Mesothelial cell of epicardium (in vitro differentiated cells): ENCODE measurements at places on chromosomes 11 and 22. TPM values are rescaled to one million over a fixed set of nuclear protein-coding genes. Genes with fewer than 3 reads are reported as not detected.

The UBQLNL gene
- 1.9 to 2.1 TPM (median 2.0 TPM) in 3 replicates for total RNA-seq

The GPHA2 gene
- total RNA-seq, result not detected in 3 replicates

The HYOU1 gene
- total RNA-seq, result 131 to 142 TPM (median 133 TPM) in 3 replicates

The COMMD9 gene
- 50.5 to 55.3 TPM (median 53.5 TPM) in 3 replicates for total RNA-seq

The DEPDC7 gene
- 4.7 to 5.2 TPM (median 5.1 TPM) in 3 replicates for total RNA-seq

The SAA4 gene
- total RNA-seq, result not detected in 3 replicates

The DUSP8 gene
- 7.8 to 9.1 TPM (median 8.9 TPM) in 3 replicates for total RNA-seq

The TMPRSS13 gene
- total RNA-seq, result 10.4 to 11.3 TPM (median 10.9 TPM) in 3 replicates

The A4GALT gene
- 0.67 to 0.84 TPM (median 0.82 TPM) in 3 replicates for total RNA-seq

The COX8A gene
- 169 to 178 TPM (median 177 TPM) in 3 replicates for total RNA-seq

The AIFM3 gene
- total RNA-seq, result 2.4 to 3.2 TPM (median 2.5 TPM) in 3 replicates

The CHADL gene
- 3.2 to 4.6 TPM (median 3.3 TPM) in 3 replicates for total RNA-seq

The MS4A8 gene
- not detected in 3 replicates for total RNA-seq

The GLB1L3 gene
- total RNA-seq, result not detected in 3 replicates

The THRSP gene
- total RNA-seq, result 0.31 to 0.38 TPM (median 0.32 TPM) in 3 replicates

The NRXN2 gene
- total RNA-seq, result 9.8 to 14.0 TPM (median 12.0 TPM) in 3 replicates

The NCAPD3 gene
- total RNA-seq, result 25.4 to 30.9 TPM (median 30.0 TPM) in 3 replicates

The MEI1 gene
- 0.38 to 2.1 TPM (median 1.3 TPM) in 3 replicates for total RNA-seq

The TEX54 gene
- not detected in 3 replicates for total RNA-seq

The RFPL1 gene
- total RNA-seq, result 0.29 to 0.63 TPM (median 0.54 TPM) in 3 replicates

The OR51B2 gene
- total RNA-seq, result 0.41 to 0.56 TPM in 2 of 3 replicates, not detected in the other

The SGSM1 gene
- 1.1 to 1.7 TPM (median 1.2 TPM) in 3 replicates for total RNA-seq

The COPB1 gene
- total RNA-seq, result 108 to 116 TPM (median 112 TPM) in 3 replicates

The RAB3IL1 gene
- 10.6 to 12.0 TPM (median 11.9 TPM) in 3 replicates for total RNA-seq

The CCDC87 gene
- 0.25 to 0.42 TPM (median 0.41 TPM) in 3 replicates for total RNA-seq

The CECR2 gene
- 14.1 to 15.1 TPM (median 15.0 TPM) in 3 replicates for total RNA-seq

The BTBD18 gene
- total RNA-seq, result not detected in 3 replicates

The PSMC3 gene
- total RNA-seq, result 88.9 to 97.2 TPM (median 91.7 TPM) in 3 replicates

The KRTAP5-2 gene
- total RNA-seq, result not detected in 3 replicates

The SCT gene
- total RNA-seq, result 1.2 to 1.7 TPM (median 1.3 TPM) in 3 replicates

The MYO7A gene
- total RNA-seq, result 1.8 to 2.4 TPM (median 2.2 TPM) in 3 replicates

The SART1 gene
- 47.1 to 55.1 TPM (median 54.4 TPM) in 3 replicates for total RNA-seq

The CLDN5 gene
- total RNA-seq, result not detected in 3 replicates

The MSANTD4 gene
- total RNA-seq, result 22.9 to 24.8 TPM (median 24.4 TPM) in 3 replicates

The TSSK2 gene
- not detected in 3 replicates for total RNA-seq

The ZP1 gene
- total RNA-seq, result 0.16 to 0.31 TPM in 2 of 3 replicates, not detected in the other

The E2F8 gene
- total RNA-seq, result 5.2 to 6.1 TPM (median 5.6 TPM) in 3 replicates

The OLFML1 gene
- 45.3 to 47.7 TPM (median 45.6 TPM) in 3 replicates for total RNA-seq

The CRYBA4 gene
- not detected in 3 replicates for total RNA-seq

The TUG1 gene
- 177 to 183 TPM (median 180 TPM) in 3 replicates for total RNA-seq

The MMP12 gene
- total RNA-seq, result not detected in 3 replicates

The DNAJB13 gene
- total RNA-seq, result 0.59 to 0.75 TPM (median 0.60 TPM) in 3 replicates

The SCGB1C1 gene
- not detected in 3 replicates for total RNA-seq

The C11orf87 gene
- total RNA-seq, result 0.80 to 0.88 TPM (median 0.86 TPM) in 3 replicates

The MB gene
- not detected in 3 replicates for total RNA-seq

The DDB1 gene
- 253 to 266 TPM (median 263 TPM) in 3 replicates for total RNA-seq

The APOC3 gene
- not detected in 3 replicates for total RNA-seq

The SERPING1 gene
- total RNA-seq, result 136 to 154 TPM (median 146 TPM) in 3 replicates

The CSF2RB gene
- total RNA-seq, result 0.38 to 0.56 TPM (median 0.38 TPM) in 3 replicates

The RPS25 gene
- 1,201 to 1,234 TPM (median 1,218 TPM) in 3 replicates for total RNA-seq

The TSPAN18 gene
- 45.4 to 51.3 TPM (median 47.4 TPM) in 3 replicates for total RNA-seq

The APOA1 gene
- 0.65 to 1.1 TPM (median 0.75 TPM) in 3 replicates for total RNA-seq
